ENCODE measurements at places on chromosomes 7 and 10.
A peak's percentile ranks its signal among the peaks of the same experiment; 100 is the strongest.

DNA sequence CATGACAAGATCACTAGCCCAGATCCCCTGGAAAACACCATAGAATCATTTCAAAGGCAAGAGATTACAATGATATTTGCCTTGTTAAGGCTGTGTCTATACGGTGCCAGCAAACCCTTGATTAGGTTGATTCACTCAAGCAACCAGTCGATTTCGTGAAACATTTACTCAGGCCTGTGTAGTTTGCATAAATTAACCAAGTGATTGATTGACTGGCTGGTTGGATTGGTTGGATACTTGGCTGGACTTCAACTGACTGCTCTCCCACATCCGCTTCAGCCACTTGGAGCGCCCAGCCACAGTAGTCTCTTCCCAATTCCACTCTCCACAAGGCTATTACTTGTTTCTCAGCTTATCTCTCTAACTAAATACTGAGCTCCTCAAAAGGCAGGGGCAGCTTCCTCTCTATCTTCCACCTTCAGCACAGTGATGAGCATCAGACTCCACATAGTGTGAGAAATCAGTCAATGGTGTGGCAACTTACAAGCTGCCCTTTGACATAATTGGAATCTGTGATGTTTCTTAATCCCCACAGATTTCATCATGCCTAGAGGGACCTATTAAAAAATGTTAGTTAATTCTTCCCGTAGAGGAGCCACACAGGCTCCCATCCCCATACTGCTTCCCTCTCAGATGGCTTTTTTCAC lies 217.4 kb downstream of the GRM8 start:
- DNase-seq, result no peak

DNA sequence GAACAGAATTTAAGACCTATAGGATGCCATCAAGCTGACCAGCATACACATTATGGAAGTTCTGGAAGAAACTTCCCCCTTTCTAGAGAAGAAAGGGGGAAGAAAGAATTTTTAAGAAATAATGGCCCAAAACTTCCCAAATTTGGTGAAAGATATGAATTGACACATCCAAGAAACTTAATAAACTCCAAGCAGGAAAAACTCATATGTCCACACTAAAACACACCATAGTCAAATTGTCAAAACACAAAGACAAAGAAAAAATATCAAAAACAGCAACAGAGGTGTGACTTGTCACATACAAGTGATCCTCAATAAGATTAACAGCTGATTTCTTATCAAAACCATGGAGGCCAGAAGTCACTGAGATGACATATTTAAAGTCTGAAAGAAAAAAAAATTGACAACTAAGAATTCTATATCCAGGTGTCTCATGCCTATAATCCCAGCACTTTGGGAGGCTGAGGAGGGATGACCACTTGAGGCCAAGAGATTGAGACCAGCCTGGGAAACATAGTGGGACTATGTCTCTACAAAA lies 52.4 kb downstream of the CFAP70 start:
- no peak for DNase-seq

- no peak for DNase-seq
These were observed 95.7 kb upstream of the EEPD1 start for GRCh38 chr7:36057323-36057722.

DNA sequence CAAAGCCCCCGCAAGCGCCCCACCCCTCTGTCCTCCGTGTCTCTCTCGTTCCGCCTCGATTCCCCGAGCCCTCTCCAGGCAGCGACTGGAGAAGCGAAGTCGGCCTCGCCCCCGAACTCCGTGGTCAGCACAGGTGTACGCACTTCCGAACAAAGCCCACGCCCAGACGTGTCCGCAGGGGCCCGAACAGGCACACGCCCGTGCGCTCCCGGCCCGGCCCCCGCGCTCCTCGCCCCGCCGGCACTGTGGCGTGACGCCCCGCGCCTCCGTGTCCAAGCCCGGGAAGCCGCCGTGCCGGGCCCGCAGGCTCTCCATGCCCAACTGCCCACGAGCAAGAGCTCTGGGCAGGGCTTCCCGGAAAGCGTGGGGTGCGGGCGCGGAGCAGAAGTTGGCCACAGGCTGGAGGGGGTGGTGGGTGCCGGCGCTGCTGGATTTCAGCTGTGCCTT lies 662 bp downstream of the NRCAM start:
- no peak for DNase-seq

DNA sequence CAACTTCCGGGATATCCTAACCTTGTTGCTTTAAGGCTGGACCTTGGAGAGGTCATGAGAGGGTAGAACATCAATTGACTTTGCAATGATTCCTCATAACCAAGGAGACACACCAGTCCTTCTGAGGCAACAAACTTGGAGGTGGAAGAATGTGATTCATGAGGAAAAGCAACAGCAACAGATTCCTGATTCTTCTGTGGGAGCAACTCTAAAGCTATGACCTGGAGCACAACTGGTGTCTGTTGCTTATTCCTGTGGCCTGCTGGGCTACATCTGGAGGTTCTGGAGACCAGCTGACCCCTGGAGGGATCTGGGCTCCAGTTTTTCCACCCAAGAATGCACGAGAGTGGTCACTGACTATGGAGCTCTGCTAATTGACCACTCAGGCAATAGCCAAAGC lies 116.6 kb downstream of the CREB5 start:
- no peak for DNase-seq

DNA sequence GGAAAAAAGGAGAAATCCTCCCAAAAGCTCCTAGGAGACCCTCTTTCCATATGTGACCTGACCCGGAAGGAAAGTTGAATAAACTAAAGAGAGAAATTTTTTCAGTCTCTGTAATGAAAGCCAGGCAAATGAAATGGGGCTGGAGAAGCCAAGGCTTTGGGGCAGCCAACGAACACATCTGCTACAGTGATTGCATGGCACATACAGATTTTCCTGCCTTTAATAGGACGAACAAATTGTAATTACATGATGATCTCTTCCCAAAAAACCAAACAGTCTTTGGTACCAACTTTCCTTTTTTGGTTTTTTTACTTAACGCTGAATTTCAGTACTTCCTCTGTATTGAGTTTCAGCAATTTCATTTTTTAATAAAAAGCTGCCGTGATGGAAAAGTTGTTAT lies 23.5 kb upstream of the PTN start:
- DNase-seq, result no peak

GRCh38 chr10:124886195-124886594 lies 55.7 kb upstream of the ZRANB1 start:
- DNase-seq, result no peak

- peak; percentile 48 for DNase-seq
These were observed 163.0 kb upstream of the LAMB4 start for GRCh38 chr7:108293149-108293612.

DNA sequence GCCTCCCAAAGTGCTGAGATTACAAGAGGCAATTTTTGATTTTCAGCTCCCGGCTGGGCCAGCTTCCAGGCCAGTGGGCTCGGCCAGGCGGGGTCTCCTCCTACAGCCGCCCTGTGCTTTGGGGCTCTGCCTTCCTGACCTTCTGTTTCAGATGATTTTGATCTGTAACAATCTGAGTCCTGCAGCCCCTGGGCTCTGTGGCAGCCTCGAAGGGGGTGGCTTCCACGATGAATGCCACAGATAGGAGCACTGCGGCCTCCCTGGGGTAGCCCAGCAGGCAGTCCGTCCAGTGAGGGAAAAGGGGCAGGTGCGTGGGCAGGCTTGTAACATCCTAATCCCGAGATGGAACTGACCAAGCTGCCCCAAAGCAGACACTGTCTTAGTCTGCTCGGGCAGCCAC lies 177.5 kb downstream of the DNAJB6 start:
- no peak for DNase-seq

DNA sequence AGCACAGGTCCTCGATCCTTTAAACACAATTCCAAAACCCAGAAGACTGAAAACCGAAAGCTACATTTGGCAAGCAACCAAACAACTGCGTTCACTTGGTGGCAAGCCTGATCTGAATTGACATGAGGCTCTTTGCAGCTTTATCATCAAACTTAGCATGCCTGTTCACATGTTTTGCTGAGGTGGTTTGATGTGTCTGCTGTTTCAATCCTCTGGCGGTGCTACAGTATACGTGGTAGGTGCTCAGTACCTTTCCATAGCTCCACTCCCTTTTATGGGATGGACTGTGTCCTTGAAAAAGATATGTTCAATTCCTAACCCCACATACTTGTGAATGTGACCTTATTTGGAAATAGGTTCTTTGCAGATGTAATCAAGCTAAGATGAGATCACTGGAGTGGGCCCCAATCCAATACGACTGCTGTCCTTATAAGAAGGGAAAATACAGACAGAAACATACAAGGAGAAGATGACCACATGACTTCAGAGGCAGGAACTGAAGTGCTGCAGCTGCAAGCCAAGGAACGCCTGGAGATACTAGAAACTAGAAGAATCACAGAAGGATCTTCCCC lies 33.4 kb downstream of the CCDC6 start:
- DNase-seq, result peak; percentile 22

GRCh38 chr10:100350914-100351485 lies 4.0 kb downstream of the SCD start:
- no peak for DNase-seq

GRCh38 chr10:17161775-17162174 lies 32.2 kb upstream of the CUBN start:
- no peak for DNase-seq

- DNase-seq, result no peak
These were observed 47.9 kb upstream of the STK17A start for GRCh38 chr7:43535031-43535451.

DNA sequence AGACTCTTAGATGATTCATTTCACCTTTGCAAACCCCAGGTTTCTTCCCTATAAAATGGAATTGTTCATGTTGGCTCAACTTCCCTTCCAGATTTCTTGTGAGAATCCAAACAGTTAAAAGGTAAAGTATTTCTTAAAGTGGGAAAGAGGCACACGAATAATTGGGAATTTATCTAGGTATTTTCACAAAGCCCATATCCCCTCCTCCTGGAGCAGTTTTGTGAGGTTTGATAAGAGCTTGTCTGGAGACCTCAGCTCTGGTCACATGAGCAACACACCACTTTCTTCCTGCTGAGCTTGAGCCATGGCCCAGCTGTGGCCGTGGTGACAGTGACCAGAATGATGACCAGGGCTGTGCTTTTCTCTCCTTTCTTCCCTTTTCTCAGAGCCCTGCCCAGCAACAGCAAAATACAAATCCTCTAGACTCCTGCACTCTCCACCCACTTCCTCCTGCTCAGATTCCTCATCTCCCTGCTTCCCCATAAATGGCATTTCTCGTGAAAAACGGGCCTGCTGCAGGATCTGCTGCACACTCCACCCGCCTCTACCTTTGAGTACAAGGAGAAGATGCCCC lies 87.7 kb downstream of the PIK3CG start:
- no peak for DNase-seq

DNA sequence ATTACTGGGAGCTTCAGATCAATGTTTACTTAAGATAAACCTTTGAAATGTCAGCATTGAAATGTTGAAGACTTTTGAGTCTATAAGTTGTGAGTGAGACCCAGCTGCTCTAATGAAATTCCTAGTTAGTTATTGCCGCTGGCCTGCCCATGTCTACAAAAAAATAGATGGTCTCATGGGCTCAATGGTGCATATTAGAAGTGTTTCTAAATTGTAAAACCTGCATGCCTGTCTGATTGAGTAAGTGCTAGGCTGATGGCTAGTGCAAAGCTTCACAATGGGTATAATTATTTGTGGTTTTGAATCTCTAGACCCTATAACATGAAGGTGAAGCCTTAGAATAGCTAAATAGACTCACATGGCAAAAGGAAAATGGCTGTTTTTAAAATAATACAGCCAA lies 234.5 kb downstream of the SORCS3 start:
- no peak for DNase-seq

DNA sequence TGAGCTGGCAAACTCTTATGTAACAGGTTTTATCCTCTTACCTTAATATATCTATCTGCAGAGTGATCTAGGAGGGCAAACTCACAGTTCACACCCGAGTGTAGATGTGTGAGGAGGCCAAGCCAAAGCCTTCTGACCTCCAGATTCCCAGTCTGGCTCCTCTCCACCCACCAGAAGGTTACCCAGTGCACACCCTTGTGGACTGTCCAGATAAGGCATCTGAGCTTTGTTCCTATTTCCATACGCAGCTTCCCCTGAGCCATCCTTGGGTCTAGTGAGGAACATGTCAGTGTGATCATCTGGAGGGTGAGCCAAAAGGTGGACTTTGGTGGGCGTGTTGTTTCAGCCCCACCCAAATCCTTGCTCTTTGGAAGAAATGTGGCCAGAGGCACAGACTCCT lies 203.0 kb upstream of the MEOX2 start:
- DNase-seq, result no peak

DNA sequence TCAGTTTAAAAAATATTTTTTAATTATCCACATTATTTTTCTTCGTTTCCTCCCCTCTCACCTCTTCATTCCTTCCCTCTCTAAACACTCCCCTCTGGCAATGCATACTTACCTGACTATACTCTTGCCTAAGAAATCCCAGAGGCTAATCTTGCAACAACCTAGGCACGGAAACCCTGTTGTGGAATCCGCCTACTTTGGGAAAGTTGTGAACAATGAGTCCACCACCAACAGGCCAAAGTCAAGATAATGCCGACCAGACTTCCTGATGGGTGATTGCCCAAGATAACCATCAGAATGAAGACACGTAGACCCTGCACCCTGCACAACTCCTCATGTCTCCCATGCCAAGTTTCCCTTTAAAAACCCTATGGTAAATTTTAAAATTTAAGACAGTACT lies 521.5 kb downstream of the KIF20B start:
- DNase-seq, result no peak

GRCh38 chr7:73645643-73646174 lies 21.4 kb upstream of the MLXIPL start:
- no peak for DNase-seq
